ENCODE measurements at places on chromosomes 7 and 10. TPM values are rescaled to one million over a fixed set of nuclear protein-coding genes. Genes with fewer than 3 reads are reported as not detected.
A peak's percentile ranks its signal among the peaks of the same experiment; 100 is the strongest.

- no peak for DNase-seq
Observed at GRCh38 chr7:157782041-157782440, 445.2 kb downstream of the DNAJB6 start.

Gene FXYD4
- total RNA-seq, result not detected

Gene DLX5
- total RNA-seq, result not detected

DNA sequence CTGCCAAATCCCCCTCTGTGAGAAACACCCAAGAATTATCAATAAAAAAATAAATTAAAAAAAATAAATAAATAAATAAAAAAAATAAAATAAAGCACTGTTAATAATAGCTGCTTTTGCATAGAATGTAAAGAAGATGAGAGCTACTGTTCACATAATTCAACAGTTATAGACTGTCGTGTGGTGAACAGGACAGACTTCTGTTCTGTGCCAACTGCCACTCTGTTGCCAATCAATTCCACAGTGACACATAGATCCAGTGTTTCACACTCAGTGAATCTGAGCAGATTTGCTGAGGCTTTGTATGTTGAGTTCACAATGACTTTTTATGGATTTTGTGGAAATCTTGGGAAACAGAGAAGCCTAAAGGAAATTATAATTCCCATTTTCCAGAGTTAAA is 14.9 kb downstream of the ARHGAP19 start:
- no peak for DNase-seq

Gene MOGAT3
- total RNA-seq, result 4.2 TPM

GRCh38 chr10:69572159-69573055 is 815 bp downstream of the NEUROG3 start:
- no peak for DNase-seq

- peak; percentile 63 for DNase-seq
Observed at GRCh38 chr7:5425507-5426225, 2.0 kb upstream of the TNRC18 start.

Data from liver (tissue), 10 donors.